Thyroid gland (tissue), 4 donors: ENCODE measurements at places on chromosomes 5 and 9. TPM values are rescaled to one million over a fixed set of nuclear protein-coding genes. Genes with fewer than 3 reads are reported as not detected.
A peak's percentile ranks its signal among the peaks of the same experiment; 100 is the strongest.

- no peak overlapping the region for H3K27ac ChIP-seq
- DNase-seq: no peak
- H3K27me3 ChIP-seq: no peaks in the 10 kb centered on the region
- no peak overlapping the region for H3K4me3 ChIP-seq
- H3K4me1 ChIP-seq: no peaks in the 10 kb centered on the region
These were observed 1.8 kb downstream of the BNC2 start for GRCh38 chr9:16868701-16869100.

Gene ZNF618
- 13.6 TPM for total RNA-seq

- H3K4me3 ChIP-seq: no peak overlapping the region
- no peaks in the 10 kb centered on the region for H3K27me3 ChIP-seq
- no peaks in the 10 kb centered on the region for H3K36me3 ChIP-seq
- no peak overlapping the region for H3K27ac ChIP-seq
- DNase-seq: no peak
These were observed 183.9 kb downstream of the SLIT3 start for GRCh38 chr5:169116961-169117461.

DNA sequence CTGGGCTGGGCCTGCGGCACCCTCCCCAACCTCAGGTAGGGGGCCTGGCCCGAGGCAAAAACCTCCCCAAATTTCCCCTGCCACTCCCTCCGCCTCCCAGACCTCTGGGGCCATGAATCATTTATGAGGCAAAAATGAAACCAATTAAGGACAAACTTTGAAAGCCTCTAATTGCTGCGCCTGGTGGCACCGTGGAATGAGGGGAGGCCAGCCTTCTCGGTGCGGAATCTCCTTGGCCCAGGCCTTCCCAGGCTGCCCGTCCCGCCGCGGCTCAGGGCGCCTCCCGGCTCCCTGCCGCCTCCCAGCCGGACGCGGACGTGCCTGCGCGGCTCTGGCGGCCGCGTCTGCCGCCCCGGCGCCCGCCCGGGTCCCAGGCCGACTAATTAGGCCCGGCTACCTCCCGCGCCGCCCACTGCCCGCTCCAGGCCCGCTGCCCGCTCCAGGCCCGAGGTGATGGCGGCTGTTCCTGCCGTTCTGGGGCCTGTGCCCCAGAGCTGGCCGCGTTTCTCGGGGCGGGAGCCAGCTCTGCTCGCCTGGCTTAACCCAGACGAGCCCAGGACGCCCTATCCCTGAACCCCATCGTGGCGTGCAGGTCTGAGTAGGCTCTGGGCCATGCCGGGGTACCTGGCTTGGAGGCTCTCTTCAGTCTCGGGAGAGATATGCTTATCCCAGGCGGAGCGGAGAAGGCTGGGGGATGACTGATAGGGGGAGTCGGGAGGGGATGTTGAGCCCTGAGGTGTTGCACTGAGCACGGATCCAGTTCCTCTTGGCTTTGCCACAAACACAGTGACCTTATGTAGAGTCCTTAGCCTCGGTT lies 20.1 kb downstream of the CXXC5 start:
- peaks cover 71% of the 10 kb centered on the region for H3K4me1 ChIP-seq
- H3K27me3 ChIP-seq: no peaks in the 10 kb centered on the region
- H3K4me3 ChIP-seq: no peak overlapping the region
- no peak for DNase-seq
- H3K36me3 ChIP-seq: no peaks in the 10 kb centered on the region

- DNase-seq: no peak
- H3K36me3 ChIP-seq: no peaks in the 10 kb centered on the region
- no peak overlapping the region for H3K4me3 ChIP-seq
- no peaks in the 10 kb centered on the region for H3K27me3 ChIP-seq
- no peak overlapping the region for H3K27ac ChIP-seq
These were observed 1798.9 kb downstream of the MAT2B start for GRCh38 chr5:165304193-165304827.

GRCh38 chr9:80127920-80128319 lies 556.2 kb downstream of the TLE4 start:
- H3K4me3 ChIP-seq: no peak overlapping the region
- no peaks in the 10 kb centered on the region for H3K27me3 ChIP-seq
- H3K27ac ChIP-seq: no peak overlapping the region
- no peaks in the 10 kb centered on the region for H3K36me3 ChIP-seq

GRCh38 chr5:532521-533242 lies 8.4 kb upstream of the SLC9A3 start:
- H3K36me3 ChIP-seq: no peaks in the 10 kb centered on the region
- H3K4me3 ChIP-seq: no peak overlapping the region
- H3K27ac ChIP-seq: no peak overlapping the region
- peaks cover 20% of the 10 kb centered on the region for H3K4me1 ChIP-seq
- peaks cover 11% of the 10 kb centered on the region for H3K27me3 ChIP-seq

DNA sequence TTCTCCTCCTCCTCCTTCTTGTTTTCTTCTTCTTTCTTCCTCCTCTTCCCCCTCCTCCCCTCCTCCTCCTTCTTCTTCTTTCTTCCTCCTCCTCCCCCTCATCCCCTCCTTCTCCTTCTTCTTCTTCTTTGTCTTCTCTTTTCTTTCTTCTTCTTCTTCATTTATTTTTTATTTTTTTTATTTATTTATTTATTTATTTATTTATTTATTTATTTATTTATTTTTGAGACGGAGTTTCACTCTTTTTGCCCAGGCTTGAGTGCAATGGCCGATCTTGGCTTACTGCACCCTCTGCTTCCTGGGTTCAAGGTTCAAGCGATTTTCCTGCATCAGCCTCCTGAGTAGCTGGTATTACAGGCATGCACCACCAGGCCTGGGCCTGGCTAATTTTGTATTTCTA lies 1332.5 kb upstream of the CDH9 start:
- no peaks in the 10 kb centered on the region for H3K27me3 ChIP-seq
- no peaks in the 10 kb centered on the region for H3K36me3 ChIP-seq
- DNase-seq: no peak
- H3K4me1 ChIP-seq: peaks cover 5% of the 10 kb centered on the region
- H3K4me3 ChIP-seq: no peak overlapping the region

GRCh38 chr5:79575996-79576395 lies 36.2 kb upstream of the TENT2 start:
- no peaks in the 10 kb centered on the region for H3K27me3 ChIP-seq
- H3K4me3 ChIP-seq: no peak overlapping the region
- H3K27ac ChIP-seq: no peak overlapping the region
- DNase-seq: no peak
- H3K36me3 ChIP-seq: no peaks in the 10 kb centered on the region

Gene SDHA
- total RNA-seq: 92.4 TPM

DNA sequence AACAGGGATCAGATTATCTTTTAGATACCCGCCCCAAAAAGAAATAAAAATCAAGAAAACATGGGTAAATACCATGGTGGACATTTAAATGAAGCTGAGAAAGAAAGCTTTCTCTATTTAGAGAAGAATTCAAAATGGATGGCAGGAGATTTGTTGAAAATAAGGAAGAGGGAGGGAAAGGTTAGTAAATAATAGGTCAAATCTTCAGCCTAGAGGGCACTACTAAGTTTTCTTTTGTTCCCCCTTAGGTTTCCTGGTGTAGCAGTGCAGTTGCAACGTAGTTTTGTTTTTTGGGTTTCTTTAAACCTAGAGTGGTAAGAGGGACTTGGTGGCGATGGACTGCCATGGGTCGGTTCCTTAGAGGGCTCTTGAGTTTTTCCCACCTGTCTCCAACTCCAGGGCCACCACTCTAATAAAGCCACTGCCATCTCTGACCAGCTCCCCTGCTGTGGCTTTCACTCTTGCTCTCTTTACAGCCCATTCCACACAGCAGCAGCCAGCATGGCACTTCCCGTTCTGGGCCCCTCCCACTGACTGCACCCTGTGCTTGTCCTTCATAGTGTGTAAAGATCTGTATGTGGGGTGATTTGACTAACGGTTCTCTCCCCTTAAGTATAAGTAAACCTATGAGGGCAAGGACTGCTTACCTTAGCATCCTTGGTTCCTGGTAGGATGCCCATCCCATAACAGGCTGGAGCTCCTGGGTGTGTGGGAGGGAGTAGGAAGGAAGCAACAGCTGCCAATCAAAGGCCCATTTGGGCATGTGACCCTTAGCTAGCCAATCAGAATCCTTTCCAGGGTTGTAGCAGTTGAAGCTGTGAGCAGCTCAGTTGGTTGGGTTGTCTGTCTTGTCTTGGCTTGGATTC lies 118.3 kb downstream of the SLC1A3 start:
- H3K27ac ChIP-seq: no peak overlapping the region
- DNase-seq: no peak
- H3K4me3 ChIP-seq: no peak overlapping the region
- no peaks in the 10 kb centered on the region for H3K4me1 ChIP-seq

DNA sequence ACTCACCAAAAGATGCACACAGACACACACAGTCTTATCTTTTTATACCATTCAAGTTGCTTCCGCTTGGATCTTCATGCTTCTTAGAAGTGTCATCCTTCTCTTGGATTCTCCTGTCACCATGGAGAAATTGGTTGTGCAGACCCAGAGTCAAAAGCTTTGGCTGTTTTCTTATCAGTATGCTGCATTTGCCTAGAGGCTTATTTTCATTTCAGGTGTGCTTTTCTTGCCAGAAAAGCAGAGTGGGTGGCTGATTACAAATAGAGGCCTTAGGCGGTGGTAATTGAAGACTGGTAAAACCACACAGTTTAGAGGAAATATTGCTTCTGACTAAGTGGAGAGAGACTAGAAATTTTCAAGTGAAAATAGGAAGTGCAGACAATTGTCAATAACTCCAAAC lies 70.2 kb upstream of the TLE4 start:
- no peaks in the 10 kb centered on the region for H3K4me1 ChIP-seq
- no peak overlapping the region for H3K4me3 ChIP-seq
- no peaks in the 10 kb centered on the region for H3K36me3 ChIP-seq
- no peaks in the 10 kb centered on the region for H3K27me3 ChIP-seq
- no peak overlapping the region for H3K27ac ChIP-seq

Gene SHISAL2B
- not detected for total RNA-seq

- DNase-seq: peak; percentile 3
- no peak overlapping the region for H3K4me3 ChIP-seq
- H3K27me3 ChIP-seq: no peaks in the 10 kb centered on the region
- H3K27ac ChIP-seq: no peak overlapping the region
These were observed 269.9 kb upstream of the PAPPA start for GRCh38 chr9:115883467-115884329.

Gene DBH
- total RNA-seq: not detected

GRCh38 chr5:17405976-17406375 lies 92.1 kb upstream of the TAF11L2 start:
- no peaks in the 10 kb centered on the region for H3K27me3 ChIP-seq
- H3K27ac ChIP-seq: no peak overlapping the region
- H3K36me3 ChIP-seq: no peaks in the 10 kb centered on the region
- DNase-seq: no peak
- H3K4me1 ChIP-seq: no peaks in the 10 kb centered on the region

DNA sequence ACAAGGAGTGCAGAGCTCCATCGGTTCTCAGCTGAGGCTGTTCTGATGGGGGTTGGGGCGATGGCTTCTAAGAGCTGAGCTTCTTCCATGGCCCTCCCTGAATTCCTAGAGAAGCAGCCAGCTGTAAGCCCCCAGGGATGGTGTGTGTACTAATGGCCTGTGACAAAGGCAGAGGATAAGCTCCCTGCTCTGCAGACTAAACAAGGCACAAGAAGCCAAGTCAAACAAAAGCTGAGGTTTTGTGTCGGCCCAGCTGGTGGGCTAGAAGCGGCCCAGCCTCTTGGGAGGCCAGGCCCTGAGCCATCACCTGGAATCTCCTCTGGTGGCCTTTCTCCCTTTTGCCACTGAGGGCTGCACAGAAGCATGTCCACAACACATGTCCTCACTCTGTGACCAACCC lies 75.0 kb upstream of the XPA start:
- H3K4me3 ChIP-seq: no peak overlapping the region
- H3K4me1 ChIP-seq: peaks cover 61% of the 10 kb centered on the region
- peak overlapping the region; percentile 84 for H3K27ac ChIP-seq
- DNase-seq: no peak
- H3K36me3 ChIP-seq: no peaks in the 10 kb centered on the region
